ENCODE measurements at places on chromosomes 2 and 18.

GRCh38 chr2:9167718-9168657 lies 38.6 kb upstream of the ASAP2 start:
- no peak for DNase-seq

DNA sequence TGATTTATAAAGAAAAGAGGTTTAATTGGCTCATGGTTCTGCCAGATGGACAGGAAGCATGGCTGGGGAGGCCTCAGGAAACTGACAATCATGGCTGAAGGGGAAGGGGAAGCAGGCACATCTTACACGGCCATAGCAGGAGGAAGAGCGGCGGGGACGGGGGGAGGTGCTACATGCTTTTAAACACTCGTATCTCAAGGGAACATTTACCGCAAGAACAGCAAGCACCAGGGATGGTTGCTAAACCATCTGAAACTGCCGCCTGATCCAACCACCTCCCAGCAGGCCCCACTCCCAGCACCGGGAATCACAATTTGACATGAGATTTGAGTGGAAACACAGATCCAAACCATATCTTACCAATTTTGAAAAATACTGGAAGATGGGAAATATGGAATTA lies 362.8 kb downstream of the FBXO15 start:
- DNase-seq: no peak

DNA sequence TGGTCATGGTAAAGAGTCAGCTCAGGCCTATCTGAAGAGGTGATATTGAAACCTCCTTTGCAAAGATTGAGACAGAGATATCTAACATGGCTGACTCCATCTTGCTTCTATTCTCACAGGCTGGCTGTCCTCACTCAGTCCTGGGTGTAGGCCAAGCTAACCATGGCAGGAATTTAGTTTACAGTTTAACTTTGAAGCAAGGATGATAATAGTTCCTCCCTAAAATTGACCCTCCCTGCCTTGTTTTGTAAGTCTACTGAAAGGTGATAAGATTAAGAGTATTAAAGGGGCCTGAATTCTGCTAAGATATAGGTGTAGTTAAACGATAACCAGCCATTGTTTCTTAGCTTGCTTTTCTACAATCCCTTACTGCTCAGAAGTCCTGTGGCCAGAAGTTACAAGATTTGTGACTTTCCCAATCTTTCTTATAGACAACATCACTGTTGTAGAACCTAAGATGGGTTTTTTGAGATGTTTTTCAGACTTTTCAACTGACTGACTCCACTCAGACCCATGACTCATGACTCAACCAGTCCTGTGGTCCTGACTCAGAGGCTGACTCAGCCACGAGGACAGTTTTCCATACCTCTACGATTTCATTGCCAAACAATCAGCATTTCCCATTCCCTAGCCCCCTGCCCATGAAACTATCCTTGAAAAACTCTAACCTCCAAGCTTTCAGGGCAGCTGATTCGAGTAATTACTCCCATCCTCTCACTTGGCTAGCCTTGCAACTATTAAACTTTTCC lies 195.7 kb upstream of the SESTD1 start:
- DNase-seq: peak; percentile 98

DNA sequence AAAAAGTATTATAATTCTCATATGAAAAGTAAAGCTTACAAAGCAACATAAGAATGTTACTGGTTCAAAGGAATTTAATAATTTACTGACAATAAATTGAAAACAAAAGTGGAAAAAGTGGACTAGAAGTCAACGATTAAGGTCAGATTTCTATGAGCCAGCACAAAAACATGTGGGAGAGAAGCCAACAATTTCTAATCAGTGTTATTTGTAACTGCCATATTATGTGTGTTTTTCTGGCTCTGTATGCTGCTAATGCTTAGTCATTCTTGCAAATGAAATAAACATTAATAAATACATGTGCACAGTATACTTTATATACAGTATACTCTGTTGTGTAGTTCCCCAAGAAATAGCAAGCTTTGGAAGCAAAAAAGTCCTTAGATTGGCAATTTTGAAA lies 301.3 kb upstream of the RGPD4 start:
- peak; percentile 74 for DNase-seq

DNA sequence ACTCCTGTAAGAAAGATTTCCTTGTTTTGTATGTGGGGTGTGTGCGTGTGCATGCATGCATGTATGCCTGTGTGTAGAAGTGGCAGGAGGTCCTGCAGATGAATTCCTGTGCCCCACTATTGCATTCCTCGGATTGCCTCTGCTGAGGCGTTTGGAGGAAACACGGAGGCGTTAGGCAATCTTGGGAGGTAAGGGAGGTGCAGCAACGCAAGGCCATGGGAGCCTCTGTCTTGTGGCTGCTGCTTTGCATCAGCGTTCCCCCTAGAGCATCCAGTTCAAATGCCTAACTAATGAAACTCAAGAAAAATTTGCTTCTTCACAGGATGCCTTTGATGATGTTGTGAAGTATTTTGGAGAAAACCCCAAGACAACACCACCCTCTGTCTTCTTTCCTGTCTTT lies 80.0 kb downstream of the PRPF40A start:
- DNase-seq: no peak

- no peak for DNase-seq
Observed at GRCh38 chr18:58344861-58345463, 283.9 kb downstream of the ALPK2 start.

DNA sequence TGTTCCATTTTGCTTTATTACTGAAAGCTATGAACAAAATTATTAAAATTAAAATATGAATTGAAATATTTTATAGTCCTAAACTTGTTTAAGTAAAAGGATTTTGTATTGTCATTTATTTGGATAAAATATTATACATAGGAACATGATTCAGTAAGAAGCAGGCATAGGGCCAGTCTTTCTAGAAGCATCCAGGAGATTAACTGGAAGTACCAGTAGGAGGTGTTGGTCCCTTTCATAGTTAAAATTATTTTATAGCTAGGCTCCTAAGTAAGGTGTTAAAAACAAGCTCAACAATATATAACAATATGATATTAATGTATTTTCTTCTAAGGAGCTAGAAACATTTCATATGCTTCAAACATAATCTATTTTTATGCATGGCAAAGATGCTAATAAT lies 43.7 kb downstream of the FIGN start:
- DNase-seq: no peak

GRCh38 chr2:230946429-230947234 lies 21.6 kb upstream of the GPR55 start:
- DNase-seq: no peak

- DNase-seq: no peak
Observed at GRCh38 chr2:127118038-127118437, 11.1 kb upstream of the BIN1 start.

- DNase-seq: no peak
Observed at GRCh38 chr2:122868646-122869275, 1113.3 kb downstream of the TSN start.

DNA sequence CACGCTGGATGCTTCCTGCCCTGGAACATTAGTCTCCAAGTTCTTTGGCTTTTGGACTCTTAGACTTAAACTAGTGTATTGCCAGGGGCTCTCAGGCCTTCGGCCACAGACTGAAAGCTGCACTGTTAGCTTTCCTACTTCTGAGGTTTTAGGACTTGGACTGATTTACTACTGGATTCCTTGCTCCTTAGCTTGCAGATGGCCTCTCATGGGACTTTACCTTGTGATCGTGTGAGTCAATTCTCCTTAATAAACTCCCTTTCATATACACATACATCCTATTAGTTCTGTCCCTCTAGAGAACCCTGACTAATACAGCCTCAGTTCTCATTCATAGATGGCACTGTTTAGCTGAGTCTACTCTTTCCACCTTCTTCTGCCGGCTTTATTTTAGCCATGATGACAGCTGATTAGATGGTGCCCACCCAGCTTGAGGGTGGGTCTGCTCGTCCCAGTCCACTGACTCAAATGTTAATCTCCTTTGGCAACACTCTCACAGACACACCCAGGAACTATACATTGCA lies 389.1 kb downstream of the NYAP2 start:
- DNase-seq: no peak

DNA sequence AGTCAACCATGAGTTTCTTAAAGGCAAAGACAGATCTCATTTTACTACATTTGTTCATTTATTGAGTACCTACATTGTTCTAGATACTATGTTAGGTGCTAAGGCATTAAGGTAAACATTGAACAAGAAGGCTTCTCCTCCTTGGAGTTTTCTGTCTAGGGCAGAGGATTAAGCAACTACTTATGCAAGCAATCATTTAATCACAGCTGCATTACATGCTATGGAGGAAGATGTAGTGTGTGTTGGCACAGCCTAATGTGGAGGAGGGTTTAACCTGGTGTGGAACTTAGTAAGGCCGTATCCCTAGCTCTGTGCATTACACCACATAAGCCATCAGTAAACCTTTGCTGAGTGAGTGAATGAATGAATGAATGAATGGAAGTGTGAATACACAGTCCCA lies 106.5 kb upstream of the MAP3K20 start:
- no peak for DNase-seq

DNA sequence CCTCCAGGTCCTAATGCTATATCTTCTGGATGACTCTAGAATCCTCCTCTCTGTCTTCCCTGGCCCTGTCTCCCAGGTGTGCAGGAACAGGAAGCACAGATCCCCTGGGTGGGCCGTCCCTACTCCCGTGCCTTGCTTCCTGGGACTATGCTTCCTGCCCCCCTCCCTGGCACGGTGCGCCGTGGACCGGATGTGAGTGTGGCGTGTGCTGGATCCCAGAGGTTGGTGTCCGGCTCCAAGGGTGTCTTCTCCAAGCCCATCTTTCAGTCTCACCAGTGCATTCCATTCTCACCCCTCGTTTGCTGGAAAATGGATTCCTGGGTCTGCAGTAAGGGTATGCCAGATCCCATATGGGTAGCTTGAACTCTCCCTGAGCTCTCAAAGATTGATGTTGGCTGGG lies 144.4 kb upstream of the TWIST2 start:
- no peak for DNase-seq

DNA sequence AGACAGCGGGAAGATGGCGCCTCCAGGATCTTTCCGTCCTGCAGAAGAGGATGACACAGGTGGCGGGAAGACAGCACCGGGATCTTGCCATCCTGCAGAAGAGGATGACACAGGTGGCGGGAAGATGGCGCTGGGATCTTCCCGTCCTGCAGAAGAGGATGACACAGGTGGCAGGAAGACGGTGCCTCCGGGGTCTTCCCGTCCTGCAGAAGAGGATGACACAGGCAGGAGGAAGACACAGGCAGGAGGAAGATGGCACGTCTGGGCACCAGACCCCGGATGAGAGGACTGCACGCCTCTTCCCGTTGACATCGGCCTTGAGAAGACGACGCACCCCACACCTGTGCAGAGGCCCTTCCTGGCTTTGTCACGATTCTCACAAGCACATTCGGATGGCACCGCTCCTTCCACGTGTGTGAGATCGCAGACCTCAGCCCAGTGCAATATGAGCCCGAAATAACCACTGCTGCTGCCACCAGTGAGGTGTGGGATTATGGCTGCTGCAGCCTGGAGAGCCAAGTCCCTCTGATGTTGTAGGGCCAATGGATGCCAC lies 79.4 kb upstream of the SNTG2 start:
- no peak for DNase-seq

DNA sequence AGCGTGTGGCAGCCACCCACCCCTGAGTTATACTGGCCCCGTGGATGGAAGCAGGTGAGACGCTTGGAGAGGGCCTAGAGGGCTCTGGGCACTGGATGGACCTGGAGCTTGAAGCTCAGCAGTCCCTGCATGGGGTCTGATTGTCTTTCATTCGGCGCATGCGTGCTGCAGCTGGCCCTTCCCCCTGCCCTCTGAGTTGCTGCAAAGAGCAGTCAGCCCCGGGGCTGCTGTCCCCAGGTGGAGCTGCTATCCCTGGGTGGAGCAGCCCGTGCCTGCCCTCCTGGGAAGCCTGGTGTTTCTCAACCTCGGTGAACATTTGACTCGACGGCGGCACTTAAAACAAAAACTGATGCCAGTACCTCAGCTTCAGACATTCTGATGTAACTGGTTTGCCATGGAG lies 29.6 kb downstream of the IGFBP5 start:
- DNase-seq: no peak

- DNase-seq: no peak
Observed at GRCh38 chr2:127413782-127414637, 4.2 kb upstream of the PROC start.

GRCh38 chr2:101900375-101900774 lies 91.4 kb upstream of the IL1R2 start:
- no peak for DNase-seq

DNA sequence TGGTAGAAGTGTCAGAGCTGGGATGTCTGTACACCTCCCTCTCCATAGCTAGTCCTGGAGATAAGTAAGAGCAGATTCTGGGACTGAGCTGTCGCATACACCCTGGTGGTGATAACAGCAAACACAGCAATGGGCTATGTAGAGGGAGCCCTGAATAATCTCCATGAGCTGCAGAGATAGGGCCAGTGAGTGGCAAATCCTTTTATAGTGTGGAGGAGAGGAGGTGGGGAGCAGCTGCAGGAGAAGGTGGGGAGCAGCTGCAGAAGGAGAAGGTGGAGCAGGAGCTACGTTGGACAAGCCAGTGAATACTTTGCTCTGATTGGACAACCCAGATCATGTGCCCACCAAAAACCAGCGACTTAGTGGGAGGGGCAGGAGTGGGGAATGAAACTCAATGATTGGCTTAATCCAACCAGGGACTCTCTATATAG lies 85.5 kb downstream of the TMEM247 start:
- DNase-seq: no peak

GRCh38 chr2:16613539-16614011 lies 52.1 kb downstream of the CYRIA start:
- DNase-seq: no peak

DNA sequence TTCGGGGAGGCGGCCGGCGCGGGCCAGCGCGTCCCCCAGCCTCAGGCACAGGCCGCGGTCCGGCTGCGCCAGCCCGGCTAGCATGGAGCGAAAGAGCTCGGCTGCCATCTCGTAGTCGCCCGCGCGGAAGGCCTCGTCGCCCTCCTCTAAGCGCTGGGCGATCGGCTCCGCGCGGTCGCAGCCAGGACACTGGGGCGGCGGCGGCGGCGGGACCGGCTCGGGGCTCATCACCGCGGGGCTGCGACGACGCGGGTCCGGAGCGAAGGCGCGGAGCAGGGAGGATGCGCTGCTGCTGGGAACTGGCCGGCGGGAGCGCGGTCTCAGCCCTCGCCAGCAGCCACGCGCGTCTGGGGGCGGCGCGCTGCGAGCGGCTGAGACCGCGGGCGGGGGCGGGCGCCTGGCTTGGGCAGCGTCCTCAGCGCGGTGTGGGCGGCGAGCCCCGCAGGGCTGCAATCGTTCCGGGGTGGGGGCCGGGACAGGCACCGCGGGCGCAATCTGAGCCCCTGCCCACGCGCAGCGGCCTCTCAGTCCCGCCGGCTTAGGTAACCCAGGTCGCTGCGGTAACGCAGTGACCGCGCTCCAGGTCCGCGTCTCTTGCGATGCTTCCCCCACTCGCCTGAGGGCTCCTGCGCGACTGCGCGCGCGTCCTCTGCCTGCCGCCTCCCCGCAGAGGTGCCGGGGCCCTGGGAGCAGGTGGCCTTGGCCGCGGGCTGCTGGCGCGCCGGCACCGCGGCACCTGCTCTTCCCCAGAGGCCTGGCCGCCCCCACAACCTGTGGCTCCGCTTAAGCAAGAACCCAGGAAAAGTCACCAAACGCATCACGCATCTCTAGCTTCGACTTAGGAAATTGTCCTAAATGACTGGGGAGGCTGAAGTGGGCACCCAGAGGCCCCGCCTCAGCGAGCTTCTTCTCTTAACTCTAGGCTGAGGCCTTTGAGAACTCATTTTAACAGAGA lies at the start of gene LONRF2:
Gene LONRF2 (minus strand): TSS at position 636 of the 955 bp plus-strand sequence. CDS start 408 bp downstream, at position 228.
- no peak for DNase-seq

Measured in brain microvascular endothelial cell (primary cell).